ENCODE measurements at places on chromosomes 1 and 21. TPM values are rescaled to one million over a fixed set of nuclear protein-coding genes. Genes with fewer than 3 reads are reported as not detected.

GRCh38 chr21:39073717-39074116 is 109.5 kb downstream of the PSMG1 start:
- no peak for DNase-seq

GRCh38 chr1:20449735-20450311 is 36.2 kb downstream of the CAMK2N1 start:
- DNase-seq, result no peak

GRCh38 chr1:14661222-14661621 is 62.7 kb downstream of the KAZN start:
- DNase-seq, result no peak

GRCh38 chr21:17796503-17796902 is 22.7 kb downstream of the C21orf91 start:
- no peak for DNase-seq

GRCh38 chr1:7460807-7461206 is 310.3 kb upstream of the VAMP3 start:
- no peak for DNase-seq

- peak; percentile 39 for DNase-seq
Measured at GRCh38 chr1:114510274-114511031, 550 bp downstream of the TRIM33 start.

GRCh38 chr1:109497449-109498160 is 3.7 kb downstream of the CYB561D1 start:
- no peak for DNase-seq

DNA sequence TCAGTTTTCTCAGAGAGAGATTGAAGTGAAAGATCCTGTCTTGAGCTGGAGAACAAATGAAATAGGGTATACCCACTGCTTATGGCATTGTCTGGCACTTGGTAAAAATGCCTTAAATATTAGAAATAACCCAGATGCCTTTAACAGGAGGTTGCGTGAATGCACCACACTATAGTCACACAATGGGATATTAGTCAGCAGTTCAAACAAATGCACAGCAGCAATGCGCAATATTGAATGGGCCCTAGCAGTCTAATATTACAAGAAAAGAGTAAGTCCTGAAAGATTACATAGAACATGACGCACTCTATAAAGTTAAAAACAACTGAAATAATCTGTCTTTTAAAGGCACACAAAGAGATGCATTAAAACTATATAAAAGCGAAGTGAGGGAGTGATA is 161.1 kb downstream of the EDEM3 start:
- no peak for DNase-seq

GRCh38 chr21:45377866-45378257 is 27.1 kb upstream of the COL18A1 start:
- no peak for DNase-seq

DNA sequence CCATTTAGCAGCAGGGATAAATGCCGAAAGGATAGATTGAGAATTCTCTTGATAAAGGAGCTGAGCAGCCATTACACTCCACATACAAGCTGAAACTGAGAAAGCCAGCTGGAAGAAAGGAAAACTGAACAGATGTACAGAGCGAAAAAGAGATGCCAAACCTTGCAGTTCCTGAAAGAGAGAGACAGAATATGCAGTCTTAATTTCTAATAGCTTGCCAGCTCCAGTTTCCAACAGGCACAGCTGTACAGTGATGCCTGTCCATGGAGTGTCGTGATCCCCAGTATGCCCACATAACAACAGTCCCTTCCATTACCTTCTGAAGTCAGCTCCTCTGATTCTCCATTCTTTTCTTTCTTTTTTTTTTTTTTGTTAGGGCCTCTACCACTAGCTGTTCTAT is 22.7 kb downstream of the ABL2 start:
- DNase-seq, result no peak

DNA sequence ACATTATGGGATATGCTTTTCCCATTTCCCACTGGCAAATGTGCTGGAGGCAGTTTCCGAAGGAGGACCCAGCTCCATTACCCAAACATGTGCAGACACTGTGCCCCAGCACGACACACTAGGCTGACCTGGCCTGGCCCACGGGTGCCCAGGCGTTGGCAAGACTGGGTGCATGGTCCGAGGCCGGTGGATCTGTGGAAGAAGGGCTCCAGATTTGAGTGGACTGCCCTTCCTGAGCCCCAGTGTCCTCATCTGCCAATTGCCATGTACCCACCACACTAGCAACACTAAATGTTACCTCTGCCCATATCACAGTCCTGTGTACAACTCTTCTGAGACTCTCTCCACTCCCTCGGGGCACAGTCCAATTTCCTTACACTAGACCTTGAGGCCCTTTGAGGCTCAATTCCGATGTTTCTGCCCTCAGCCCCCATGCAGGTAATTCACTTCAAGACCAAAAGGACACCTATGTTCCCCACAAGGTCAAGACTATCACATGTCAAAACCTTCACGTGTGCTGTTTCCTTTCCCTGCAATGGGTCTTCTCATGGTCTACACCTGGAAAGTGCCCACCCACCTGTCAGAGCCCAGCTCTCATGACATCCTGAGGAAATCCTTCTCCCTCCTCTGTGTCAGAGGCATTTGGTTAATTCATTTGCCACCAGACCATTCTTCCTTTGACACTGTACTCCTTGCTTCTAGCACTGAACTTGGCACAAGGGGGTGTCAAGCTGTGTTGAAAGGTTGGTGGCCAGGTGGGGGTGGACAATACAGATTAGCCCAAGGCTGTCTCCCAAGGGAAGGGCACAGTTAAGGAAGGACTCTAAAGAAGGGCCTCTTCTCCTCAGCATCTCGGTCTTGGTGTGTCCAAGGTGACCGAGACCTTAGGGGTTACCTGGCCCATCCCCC is 124.9 kb downstream of the DMRTB1 start:
- DNase-seq, result no peak

ATF3 gene
- total RNA-seq, result 58.8 TPM

JAM2 gene
- 1.2 TPM for total RNA-seq

SELE gene
- not detected for total RNA-seq

VANGL2 gene
- total RNA-seq, result 0.07 TPM

PTPRC gene
- 311 TPM for total RNA-seq

KCNA2 gene
- 0.35 TPM for total RNA-seq

PTPRF gene
- total RNA-seq, result 0.47 TPM

TAS1R1 gene
- total RNA-seq, result not detected

Measured in CD8-positive, alpha-beta memory T cell (primary cell).